Activated CD8-positive, alpha-beta memory T cell treated with anti-CD3 and anti-CD28 coated beads for 4 hours (primary cell): ENCODE measurements at places on chromosomes 7 and 10.

DNA sequence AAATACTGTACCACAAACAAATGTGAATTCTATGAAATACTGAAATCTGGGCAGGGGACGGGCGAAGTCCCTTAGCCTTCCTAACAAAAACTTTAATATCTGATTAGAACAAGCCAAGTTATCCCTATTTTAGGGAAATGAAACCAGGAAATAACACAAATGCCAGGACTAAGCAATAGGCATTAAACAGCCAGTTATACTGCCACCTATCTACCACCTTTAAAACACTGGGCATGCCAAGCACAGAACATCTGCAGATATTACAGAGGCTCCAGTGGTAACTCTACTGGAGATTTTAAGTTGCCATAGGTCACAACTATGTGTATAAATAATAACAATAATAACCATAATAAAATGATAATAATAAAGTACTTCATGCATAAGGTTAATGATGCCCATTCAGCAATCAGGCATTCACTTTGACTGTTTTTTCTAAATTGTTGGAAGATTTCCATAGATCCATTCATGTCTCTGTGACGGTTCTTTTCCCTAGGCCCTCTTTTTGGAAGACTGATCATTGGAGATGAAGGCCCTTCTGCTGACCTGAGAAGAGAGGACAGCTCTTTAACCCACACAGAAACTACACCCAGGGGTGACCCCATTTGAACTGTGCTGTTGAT, 195.7 kb downstream of the CACNA2D1 start:
- no peak for DNase-seq

DNA sequence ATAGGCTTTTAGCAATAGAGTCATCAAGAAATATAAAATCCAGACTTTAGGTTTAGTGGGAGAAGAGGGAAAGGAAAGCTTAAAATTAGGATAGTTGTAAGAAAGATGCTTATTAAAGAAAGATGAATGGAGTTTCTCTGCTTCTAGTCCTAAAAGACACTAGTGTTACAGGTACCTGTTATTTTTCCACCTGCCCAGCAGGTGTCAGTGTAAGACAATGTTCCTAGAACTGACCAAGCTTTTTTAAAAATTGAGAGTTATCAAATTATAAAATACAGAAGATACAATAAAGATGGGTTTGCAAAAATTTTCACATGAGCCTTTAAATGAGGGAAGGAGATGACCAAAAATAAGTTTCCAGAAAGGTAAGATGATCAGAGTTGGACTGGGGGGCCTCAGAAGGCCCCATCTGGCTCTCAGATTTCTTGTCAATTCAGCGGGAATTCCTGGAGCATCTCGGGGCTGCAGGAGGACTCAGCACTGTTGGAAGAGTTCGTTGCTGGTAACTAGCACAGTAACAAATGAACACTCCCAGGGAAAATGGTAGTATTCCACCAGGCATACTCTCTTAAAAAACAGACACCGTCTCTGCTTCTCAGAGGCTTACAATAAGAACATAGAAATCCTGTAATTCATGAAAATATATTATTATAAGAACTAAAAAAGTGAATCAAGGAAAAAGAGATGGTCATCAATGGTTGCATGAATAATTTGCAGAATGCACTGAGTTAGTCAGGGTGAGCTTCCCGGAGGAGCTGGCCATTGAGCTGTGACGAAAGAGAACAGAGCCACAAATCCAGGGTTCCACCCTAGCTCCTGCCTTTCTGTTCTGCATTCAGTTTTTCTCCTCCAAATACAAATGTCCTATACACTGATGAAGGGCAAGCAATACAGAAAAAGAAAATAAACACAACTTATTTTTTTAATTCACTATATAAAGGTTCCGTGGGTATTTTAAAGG, 71.8 kb upstream of the PIK3CG start:
- DNase-seq = no peak

DNA sequence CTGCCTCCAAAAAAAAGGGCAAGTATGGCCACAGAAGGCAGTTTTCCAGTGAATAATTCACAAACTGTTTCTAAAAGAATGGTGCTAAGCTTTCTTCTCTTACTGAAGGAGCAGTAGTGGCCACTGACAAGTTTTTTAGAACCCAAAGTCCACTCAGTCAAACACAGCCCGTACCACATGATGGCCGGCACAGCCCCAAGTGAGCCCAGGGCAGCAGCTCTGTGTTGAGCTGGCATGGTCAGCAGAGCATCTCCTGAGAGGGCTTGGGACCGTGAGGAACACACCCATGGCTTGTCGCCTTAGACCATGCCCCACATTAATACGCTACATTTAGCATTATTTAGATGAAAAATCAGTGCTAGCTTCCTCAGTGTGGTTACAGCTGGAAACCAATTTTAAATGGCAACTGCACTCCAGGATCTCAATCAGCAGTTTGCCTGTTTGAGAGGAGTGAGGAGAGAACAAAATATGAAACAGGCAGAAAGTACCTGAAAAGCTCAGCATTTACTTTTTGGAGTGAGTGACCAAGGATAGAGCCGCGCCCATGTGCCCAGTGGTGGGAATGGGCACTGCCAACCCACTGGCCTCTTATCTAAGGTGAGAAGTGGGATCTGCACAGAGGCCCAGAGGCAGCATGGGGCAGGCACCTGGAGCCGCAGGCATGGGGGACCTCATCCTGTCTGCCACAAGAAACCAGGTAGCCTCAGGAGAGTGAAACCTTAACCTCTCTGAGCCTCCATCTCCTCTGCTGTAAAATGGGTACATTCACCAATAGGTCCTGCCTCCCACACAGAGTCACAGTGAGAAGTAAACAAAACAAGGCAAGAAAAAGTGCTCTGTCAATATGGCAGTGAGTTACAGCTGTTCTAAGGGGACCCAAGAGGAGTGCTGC, 17.4 kb downstream of the PSAP start:
- no peak for DNase-seq

GRCh38 chr10:70145666-70146488, 623 bp downstream of the TYSND1 start:
- peak; percentile 46 for DNase-seq

- no peak for DNase-seq
Measured at GRCh38 chr7:122588621-122589020, 110.3 kb downstream of the RNF133 start.

- no peak for DNase-seq
Measured at GRCh38 chr7:96855139-96855538, 145.5 kb upstream of the SEM1 start.
